ENCODE measurements at places on chromosomes 1 and 21. TPM values are rescaled to one million over a fixed set of nuclear protein-coding genes. Genes with fewer than 3 reads are reported as not detected.

The DOP1B gene
- total RNA-seq, result 23.1 TPM

The CD1C gene
- total RNA-seq, result not detected

The CD1B gene
- total RNA-seq, result not detected

The ZBTB21 gene
- 18.4 TPM for total RNA-seq

The TMEM183A gene
- total RNA-seq, result 69.1 TPM

The CFHR3 gene
- not detected for total RNA-seq

The ANGPTL3 gene
- not detected for total RNA-seq

The RABIF gene
- 12.9 TPM for total RNA-seq

The RIMS3 gene
- total RNA-seq, result 6.1 TPM

The KLHL21 gene
- total RNA-seq, result 27.0 TPM

The ITLN1 gene
- not detected for total RNA-seq

The AMPD1 gene
- not detected for total RNA-seq

The CD53 gene
- total RNA-seq, result 657 TPM

The KRTAP13-2 gene
- not detected for total RNA-seq

DNA sequence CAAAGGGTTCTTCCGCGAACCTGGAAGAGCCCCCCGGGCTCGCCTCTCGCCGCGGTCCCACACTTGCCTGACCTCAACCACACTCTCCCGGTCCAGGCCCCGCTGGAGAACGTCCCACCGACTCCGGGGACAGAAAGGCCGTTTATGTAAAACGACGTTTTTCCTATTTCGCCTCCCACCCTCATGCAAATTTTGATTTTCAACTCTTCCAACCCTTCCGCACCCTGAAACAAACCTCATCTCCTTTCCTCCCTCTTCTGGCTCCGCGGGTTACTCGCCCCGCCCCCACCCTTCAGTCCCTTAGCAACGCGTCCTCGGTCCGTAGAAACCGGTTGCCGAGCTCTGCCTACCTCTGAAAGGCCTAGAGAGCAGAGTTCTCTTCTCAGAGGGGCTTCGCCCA lies at the start of gene C1orf141:
Gene C1orf141, minus strand, starts transcription at position 276 of the 400 bp plus-strand sequence. CDS start 7,730 bp downstream, outside the sequence.
- no peak for DNase-seq
- no peak within 1 kb of the TSS for H3K27ac ChIP-seq
- H3K36me3 ChIP-seq, result no peaks in the 10 kb centered on the region
- H3K27me3 ChIP-seq, result peaks cover 8% of the 10 kb centered on the region
- H3K4me1 ChIP-seq, result peaks cover 6% of the 10 kb centered on the region

DNA sequence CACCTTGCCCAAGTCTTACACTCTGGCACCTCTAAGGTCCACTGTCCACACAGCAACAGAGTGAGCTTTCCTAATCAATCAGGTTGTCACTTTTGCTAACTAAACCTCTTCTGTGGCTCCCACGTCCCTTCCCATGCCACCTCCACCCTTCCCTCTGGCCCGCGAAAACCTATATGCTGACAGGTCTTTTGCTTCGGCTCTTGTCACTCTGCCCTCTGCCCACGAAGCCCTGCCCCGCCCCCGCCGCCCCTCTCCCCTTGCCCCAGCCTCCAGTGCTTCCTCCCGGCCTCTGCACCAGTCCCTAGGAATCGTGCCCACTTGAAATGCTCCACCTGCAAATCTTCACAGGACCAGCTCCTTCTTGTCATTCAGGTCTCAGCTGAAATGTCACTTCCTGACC lies 8.1 kb downstream of the TP53BP2 start:
- no peak overlapping the region for H3K4me3 ChIP-seq
- H3K27me3 ChIP-seq, result peaks cover 1% of the 10 kb centered on the region
- H3K36me3 ChIP-seq, result peaks cover 4% of the 10 kb centered on the region
- peaks cover 31% of the 10 kb centered on the region for H3K4me1 ChIP-seq
- DNase-seq, result no peak
- no peak overlapping the region for H3K27ac ChIP-seq

- H3K27me3 ChIP-seq, result no peaks in the 10 kb centered on the region
- no peak overlapping the region for H3K27ac ChIP-seq
- H3K36me3 ChIP-seq, result peaks cover 46% of the 10 kb centered on the region
- DNase-seq, result no peak
- H3K4me3 ChIP-seq, result no peak overlapping the region
These were observed 32.1 kb downstream of the AK2 start for GRCh38 chr1:33004613-33005012.

GRCh38 chr1:54371942-54372275 lies 34.3 kb downstream of the SSBP3 start:
- DNase-seq, result no peak
- H3K27me3 ChIP-seq, result no peaks in the 10 kb centered on the region
- peaks cover 25% of the 10 kb centered on the region for H3K4me1 ChIP-seq
- H3K4me3 ChIP-seq, result no peak overlapping the region
- H3K36me3 ChIP-seq, result peaks cover 4% of the 10 kb centered on the region

DNA sequence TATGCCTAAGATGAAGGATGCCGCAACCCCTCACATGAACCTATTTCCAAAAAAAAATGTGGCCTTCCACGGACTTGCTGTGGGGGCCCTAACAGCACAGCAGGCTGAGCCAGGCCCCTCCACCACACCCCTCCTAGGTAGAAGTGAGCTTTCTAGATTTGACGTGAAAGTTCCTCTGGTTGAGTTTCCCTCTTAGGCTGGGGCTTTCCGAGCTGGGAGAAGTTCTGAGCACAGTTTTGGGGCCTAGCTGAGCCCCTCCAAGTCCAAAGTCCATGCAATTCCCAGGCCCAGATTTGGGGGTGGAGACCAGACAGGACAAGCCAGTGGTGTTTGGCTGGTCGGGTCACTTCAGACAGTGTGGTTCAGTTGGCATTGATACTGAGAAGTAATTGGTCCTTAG lies 13.8 kb upstream of the PHLDA3 start:
- peaks cover 34% of the 10 kb centered on the region for H3K4me1 ChIP-seq
- peak overlapping the region; percentile 34 for H3K27ac ChIP-seq
- peaks cover 9% of the 10 kb centered on the region for H3K27me3 ChIP-seq

GRCh38 chr1:117928881-117929342 lies 509 bp downstream of the GDAP2 start:
- peak overlapping the region; percentile 93 for H3K4me3 ChIP-seq
- peaks cover 53% of the 10 kb centered on the region for H3K4me1 ChIP-seq
- peak; percentile 56 for DNase-seq
- peak overlapping the region; percentile 83 for H3K27ac ChIP-seq
- H3K27me3 ChIP-seq, result no peaks in the 10 kb centered on the region

DNA sequence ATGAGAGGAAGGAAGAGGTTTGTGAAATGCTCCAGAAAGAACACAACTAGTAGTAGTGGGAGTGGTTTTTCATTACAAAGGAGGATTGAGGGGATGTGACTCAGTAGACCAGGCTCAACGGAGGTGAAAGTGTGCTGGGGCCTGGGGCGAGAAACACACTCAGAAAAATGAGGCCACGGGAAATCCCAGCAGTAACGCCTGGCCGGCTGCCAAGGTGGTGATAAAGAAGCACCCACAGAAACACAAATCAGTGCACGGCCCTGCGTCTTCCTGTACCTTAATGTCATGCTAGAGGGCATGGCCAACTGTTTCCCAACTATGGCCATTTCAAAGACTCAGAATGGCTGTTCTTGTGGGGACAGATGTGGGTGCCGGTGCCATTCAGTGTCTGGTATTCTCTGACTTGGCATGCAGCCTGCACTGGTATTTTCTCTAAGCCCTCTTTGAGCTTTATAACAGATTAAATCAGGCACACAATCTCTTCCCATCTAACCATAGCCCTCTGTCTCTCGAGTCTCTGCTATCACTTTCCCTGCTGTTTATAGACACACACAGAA lies 38.2 kb downstream of the URB2 start:
- no peak overlapping the region for H3K27ac ChIP-seq
- peaks cover 11% of the 10 kb centered on the region for H3K36me3 ChIP-seq
- peaks cover 3% of the 10 kb centered on the region for H3K4me1 ChIP-seq
- peak; percentile 67 for DNase-seq
- H3K27me3 ChIP-seq, result no peaks in the 10 kb centered on the region
- H3K4me3 ChIP-seq, result no peak overlapping the region

- no peak overlapping the region for H3K4me3 ChIP-seq
- H3K36me3 ChIP-seq, result peaks cover 64% of the 10 kb centered on the region
- H3K27ac ChIP-seq, result no peak overlapping the region
- peaks cover 2% of the 10 kb centered on the region for H3K4me1 ChIP-seq
These were observed 37.4 kb upstream of the GUCA2A start for GRCh38 chr1:42201986-42202385.

DNA sequence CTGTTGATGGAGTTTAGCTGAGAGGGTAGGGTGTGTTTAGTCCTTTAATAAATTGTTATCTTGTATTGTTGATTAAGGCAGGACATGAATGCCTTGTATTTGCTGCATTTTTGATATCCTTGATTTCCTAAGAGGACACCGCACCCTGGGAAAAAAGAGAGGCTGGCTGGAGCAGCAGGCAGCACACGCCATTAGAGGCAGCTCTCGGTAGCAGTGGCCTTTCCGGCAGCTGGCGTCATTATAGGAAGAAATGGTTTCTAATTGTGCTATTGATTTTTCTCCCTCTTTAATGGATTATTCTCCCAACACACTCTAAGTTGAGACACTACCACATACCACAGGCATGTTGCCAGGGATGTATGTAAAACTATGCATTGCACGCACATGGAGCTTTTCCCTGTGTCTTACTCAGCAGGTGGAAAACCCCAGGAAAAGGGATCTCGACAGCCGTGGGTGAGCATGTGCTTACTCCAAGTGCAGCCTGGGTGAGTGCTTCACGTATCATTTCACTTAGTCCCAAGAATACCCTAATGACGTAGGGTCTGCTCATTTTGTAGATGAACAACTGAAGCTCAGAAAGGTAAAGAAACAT lies 440.4 kb upstream of the RUNX1 start:
- no peak overlapping the region for H3K4me3 ChIP-seq
- no peak for DNase-seq
- no peaks in the 10 kb centered on the region for H3K36me3 ChIP-seq

GRCh38 chr1:10607228-10607627 lies 132.5 kb downstream of the PEX14 start:
- H3K36me3 ChIP-seq, result no peaks in the 10 kb centered on the region
- no peak overlapping the region for H3K4me3 ChIP-seq
- no peak overlapping the region for H3K27ac ChIP-seq
- DNase-seq, result no peak

- H3K27ac ChIP-seq, result peak overlapping the region; percentile 64
- DNase-seq, result no peak
- H3K4me3 ChIP-seq, result no peak overlapping the region
- peaks cover 12% of the 10 kb centered on the region for H3K27me3 ChIP-seq
- peaks cover 41% of the 10 kb centered on the region for H3K4me1 ChIP-seq
These were observed 16.4 kb downstream of the RNU5D-1 start for GRCh38 chr1:44714532-44714931.

DNA sequence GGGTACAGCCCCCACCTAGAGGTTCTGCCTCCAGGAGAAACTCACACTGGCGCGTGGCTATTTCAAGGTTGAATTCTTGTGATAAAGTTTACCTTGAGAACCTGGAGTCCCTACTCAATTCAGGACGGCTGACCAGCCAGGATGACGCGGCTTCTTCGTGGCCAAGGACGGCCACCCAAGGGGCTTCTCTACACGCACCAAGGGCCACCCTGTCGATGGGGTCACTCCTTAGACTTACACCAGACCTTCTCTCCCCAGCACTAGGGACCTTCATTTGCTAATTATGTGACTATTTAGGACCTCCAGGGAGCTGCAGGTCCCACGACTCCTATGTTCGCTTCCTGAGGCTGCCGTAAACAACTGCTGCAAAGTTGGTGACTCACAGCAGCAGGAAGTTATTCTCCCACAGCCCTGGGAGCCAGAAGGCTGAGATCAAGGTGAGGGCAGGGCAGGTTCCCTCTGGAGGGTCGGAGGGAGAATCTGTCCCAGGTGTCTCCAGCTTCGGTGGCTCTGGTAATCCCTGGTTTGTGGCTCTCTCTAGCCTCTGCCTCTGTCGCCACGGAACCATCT lies 135.9 kb downstream of the NPHP4 start:
- H3K27ac ChIP-seq, result no peak overlapping the region
- no peaks in the 10 kb centered on the region for H3K27me3 ChIP-seq
- H3K4me1 ChIP-seq, result peaks cover 1% of the 10 kb centered on the region
- H3K36me3 ChIP-seq, result no peaks in the 10 kb centered on the region
- H3K4me3 ChIP-seq, result no peak overlapping the region
- DNase-seq, result no peak

DNA sequence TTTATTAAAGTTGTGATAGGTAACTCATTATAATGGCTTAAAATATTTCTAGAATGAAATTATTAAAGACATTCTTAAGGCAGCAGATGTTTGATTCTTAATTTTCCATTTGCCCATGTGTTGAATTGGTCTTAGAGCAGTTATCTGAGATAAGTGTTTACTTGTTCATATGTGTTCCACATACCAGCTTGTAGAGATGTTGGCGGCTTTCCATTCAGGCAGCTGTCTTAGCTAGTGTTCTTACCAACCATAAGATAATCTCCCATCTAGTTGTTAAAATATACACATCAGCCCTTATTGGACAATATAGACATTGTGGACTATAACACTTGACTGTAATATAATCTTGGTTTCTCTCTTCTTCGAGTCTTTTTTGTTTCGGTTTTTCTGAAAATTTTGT lies 1372.9 kb upstream of the ADGRL2 start:
- no peaks in the 10 kb centered on the region for H3K4me1 ChIP-seq
- H3K27me3 ChIP-seq, result no peaks in the 10 kb centered on the region
- H3K36me3 ChIP-seq, result no peaks in the 10 kb centered on the region
- H3K27ac ChIP-seq, result no peak overlapping the region
- DNase-seq, result no peak

DNA sequence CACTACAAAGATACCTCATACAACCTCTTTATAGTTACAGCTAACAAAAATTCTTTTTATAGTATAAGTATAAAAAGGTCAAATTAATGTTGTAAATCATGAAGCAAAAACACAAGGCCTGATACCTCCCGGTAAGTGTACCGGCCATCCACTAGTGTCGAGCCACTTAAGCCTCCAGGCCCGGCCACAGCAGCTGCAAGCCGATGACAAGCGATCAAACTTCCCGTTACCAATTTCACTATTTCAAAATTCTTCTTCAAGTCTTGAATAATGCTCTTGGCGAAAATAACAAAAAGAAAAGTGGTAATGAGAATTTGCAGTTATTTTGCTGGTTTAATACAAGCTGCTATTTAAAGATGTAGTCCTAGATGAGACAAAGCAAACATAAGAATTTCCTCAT lies 67.6 kb downstream of the USP24 start:
- no peak for DNase-seq
- H3K27ac ChIP-seq, result no peak overlapping the region
- H3K27me3 ChIP-seq, result no peaks in the 10 kb centered on the region
- peaks cover 35% of the 10 kb centered on the region for H3K36me3 ChIP-seq

- no peaks in the 10 kb centered on the region for H3K27me3 ChIP-seq
- H3K27ac ChIP-seq, result peak overlapping the region; percentile 55
- DNase-seq, result no peak
- H3K4me1 ChIP-seq, result peaks cover 93% of the 10 kb centered on the region
These were observed 18.7 kb downstream of the SMAP2 start for GRCh38 chr1:40392221-40392620.

GRCh38 chr1:119438761-119439160 lies 23.8 kb downstream of the HSD3B2 start:
- DNase-seq, result no peak
- H3K4me1 ChIP-seq, result no peaks in the 10 kb centered on the region
- peaks cover 3% of the 10 kb centered on the region for H3K27me3 ChIP-seq
- no peak overlapping the region for H3K27ac ChIP-seq
- H3K36me3 ChIP-seq, result no peaks in the 10 kb centered on the region
- no peak overlapping the region for H3K4me3 ChIP-seq

Data from activated CD4-positive, alpha-beta memory T cell treated with anti-CD3 and anti-CD28 coated beads, Interleukin-2, amount 10 ng/mL, durations not matched to agents 7 days and 5 days (primary cell).